Right cardiac atrium (tissue), 5 donors: ENCODE measurements at places on chromosomes 2 and 18.

GRCh38 chr2:84749442-84749841 is 131.4 kb downstream of the TRABD2A start:
- no peak for DNase-seq

DNA sequence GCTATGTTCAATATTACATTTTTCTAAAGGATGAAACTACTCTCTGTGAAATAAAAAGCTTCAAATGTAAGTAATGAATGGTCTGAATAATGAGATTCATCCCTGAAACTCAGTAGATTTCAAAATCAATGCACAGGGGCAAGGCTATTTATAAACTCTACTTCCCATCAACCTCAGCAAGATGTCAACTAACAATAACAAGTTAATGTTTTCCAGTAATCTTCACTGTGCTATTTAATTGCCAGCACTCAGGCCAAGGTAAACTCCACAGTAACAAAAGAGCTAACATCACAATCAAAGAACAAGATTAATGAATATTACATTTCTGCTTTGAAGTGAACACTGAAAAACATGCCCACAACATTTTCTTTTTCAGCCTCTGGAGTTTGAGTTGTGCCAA is 144.3 kb upstream of the ZFP36L2 start:
- no peak for DNase-seq

DNA sequence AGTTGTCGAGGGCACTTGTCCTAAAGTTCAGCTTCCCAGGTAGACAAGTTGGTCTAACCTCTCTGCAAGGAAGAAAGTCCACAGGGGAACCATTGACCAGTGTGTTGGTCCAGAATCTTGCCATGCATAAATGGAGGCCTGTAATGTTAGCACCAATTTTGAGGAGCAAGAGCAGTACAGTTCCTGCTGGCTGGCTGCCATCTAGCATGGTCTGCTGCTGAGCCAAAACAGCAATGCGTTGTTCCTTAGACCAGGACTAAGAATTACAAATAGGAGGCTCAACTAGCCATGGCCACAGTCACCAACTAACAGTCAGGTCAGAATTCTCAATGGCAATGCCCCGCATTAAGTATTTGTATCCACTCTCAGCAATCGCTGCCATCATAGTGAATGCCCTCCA is 72.8 kb upstream of the WIPF1 start:
- DNase-seq: peak; percentile 81

DNA sequence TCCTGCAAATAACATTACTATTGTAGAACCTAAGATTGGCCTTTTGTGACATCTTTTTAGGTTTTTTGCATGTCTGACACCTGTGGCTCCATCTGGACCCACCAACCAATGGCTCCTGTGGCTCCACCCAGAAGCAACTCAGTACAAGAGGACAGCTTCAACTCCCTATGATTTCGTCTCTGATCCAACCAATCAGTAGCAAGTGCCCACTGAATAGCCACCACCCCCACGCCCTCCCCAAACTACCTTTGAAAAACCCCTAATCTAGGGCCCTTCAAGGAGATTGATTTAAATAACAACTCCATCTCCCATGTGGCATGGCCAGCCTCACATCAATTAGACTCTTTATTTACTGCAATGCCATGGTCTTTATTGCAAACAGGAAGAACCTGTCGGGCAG is 23.6 kb downstream of the MPP4 start:
- DNase-seq: no peak

DNA sequence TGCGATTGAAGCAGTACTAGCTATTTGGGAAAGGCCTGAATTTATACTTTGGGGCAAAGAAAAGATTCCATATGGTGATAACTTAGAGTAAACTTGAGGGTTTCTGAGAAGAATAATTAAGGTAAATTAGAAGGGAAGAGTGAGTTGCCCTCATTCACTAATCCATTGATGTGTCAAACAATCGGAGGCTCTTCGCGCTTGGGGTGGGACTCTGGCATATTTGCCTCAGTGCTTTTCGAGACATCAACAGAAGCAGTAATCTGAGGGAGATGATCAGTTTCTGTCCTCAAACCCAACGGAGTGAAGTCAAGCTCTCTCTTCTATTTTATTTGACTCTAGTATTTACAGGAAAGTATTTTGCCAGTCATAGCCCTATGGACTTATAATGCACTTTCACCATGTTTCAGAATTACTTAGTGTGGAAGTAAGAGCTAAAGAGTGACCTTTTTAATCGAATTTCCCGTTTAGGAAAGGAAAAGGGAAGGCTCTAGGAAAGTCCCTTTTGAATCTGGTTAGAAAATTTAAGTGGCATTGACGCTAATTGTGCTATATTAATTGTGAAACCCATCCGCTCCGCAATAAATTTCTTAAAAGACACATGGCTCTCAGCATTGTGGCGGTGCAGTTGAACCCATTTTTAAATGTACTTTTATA is 1.3 kb downstream of the RAB10 start:
- no peak for DNase-seq

- no peak for DNase-seq
Observed at GRCh38 chr2:32882816-32883810, 63.6 kb upstream of the LTBP1 start.
